Activated T-helper 1 cell treated with anti-CD3 and anti-CD28 coated beads, Interleukin-12 subunit alpha, Interleukin-12 subunit beta, Interleukin-2, Interleukin-4 antibody, amounts not matched to agents 30 ng/mL and 10 ng/mL and 1 ng/mL, durations not matched to agents 14 hours and 24 hours and 36 hours (primary cell): ENCODE measurements at places on chromosomes 2 and 18. TPM values are rescaled to one million over a fixed set of nuclear protein-coding genes. Genes with fewer than 3 reads are reported as not detected.

DNA sequence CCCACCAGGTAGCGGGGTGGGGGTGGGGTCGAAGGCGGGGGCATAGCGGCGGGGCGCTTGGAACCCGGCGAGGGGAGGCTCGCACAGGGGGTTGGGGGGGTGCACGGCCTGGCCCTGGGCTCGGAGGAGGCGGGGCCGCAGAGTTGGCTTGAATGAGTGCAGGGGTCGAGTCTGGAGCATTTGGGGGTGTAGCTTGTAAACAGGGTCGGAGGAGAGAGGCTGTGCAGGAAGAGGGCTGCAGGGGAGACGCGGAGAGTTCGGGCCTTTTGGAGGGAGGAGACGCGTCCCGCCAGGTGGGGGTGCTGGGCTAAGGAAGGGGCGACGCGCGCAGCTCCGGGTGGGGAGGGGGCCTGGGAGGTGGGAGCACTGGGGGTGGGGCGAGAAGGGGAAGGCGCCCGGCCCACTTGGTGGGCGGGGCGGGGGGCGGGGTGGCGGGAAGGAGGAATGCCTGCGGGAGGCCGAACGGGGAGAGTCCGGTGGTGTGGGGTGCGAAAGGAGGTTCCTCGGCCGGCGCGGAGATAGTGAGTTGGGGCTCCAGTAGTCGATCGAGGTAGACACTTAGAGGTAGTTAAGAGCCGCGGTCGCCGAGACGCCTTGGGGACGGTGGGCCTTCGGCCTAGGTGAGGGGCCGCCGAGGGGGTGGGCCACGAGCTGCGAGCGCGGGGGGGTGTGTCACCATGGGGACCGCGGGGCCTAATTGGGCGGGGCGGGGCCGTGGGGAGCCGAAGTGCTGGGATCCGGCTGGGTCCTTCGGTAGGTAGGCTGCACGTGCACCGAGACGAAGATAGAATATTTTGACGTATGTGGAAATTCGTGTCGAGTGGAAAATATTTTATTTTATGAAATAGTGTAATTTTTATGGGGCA lies 774 bp downstream of the MSH6 start:
- H3K4me1 ChIP-seq: peaks cover 21% of the 10 kb centered on the region
- peak overlapping the region; percentile 91 for H3K4me3 ChIP-seq
- H3K27ac ChIP-seq: peak overlapping the region; percentile 83
- no peaks in the 10 kb centered on the region for H3K27me3 ChIP-seq
- DNase-seq: peak; percentile 42

DNA sequence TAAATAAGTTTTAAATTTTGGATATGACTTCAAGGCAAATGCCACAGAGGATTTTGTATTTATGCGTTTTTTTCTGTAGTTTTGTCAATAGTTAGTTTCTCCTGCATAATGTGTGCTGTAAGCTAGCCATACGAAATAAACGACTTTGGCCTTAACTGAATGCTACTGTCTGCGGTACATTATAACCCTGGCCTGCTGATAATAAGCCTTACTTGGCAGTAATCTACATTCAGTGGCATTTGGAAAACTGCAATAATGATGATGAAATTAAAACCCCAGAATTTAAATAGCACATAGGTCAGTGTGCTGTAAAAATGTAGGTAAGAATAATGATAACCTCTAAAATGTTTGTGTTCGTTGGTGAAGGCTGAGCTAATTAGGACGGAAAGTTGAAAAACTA lies 88.8 kb downstream of the LRP1B start:
- H3K27me3 ChIP-seq: no peaks in the 10 kb centered on the region
- no peak overlapping the region for H3K27ac ChIP-seq
- H3K4me1 ChIP-seq: no peaks in the 10 kb centered on the region
- H3K36me3 ChIP-seq: no peaks in the 10 kb centered on the region

GRCh38 chr18:59041819-59042815 lies 97.6 kb upstream of the SEC11C start:
- DNase-seq: no peak
- H3K36me3 ChIP-seq: no peaks in the 10 kb centered on the region
- peaks cover 4% of the 10 kb centered on the region for H3K4me1 ChIP-seq

DNA sequence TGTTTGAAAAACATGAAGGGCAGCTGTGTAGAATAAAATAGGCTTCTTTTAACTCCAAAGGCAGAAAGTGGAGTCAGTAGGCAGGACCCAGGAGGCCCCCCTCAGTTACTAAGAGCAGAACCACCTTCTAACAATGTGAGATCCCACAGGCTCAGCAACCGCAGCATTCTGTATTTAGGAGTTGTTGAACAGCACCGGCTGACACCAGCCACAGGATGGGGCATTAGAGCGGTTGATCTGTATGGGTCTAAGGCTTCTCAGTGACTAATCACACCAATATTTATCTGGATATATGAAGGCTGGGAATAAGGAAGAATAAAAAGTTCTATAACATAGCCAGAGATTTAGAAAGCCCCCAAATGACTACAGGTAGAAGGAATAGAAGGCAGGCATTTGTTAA lies 51.7 kb downstream of the MYO5B start:
- H3K27ac ChIP-seq: no peak overlapping the region
- no peaks in the 10 kb centered on the region for H3K4me1 ChIP-seq
- no peak for DNase-seq
- no peak overlapping the region for H3K4me3 ChIP-seq
- no peaks in the 10 kb centered on the region for H3K36me3 ChIP-seq

GRCh38 chr2:229783108-229783721 lies 68.9 kb upstream of the DNER start:
- DNase-seq: no peak
- no peaks in the 10 kb centered on the region for H3K27me3 ChIP-seq
- H3K36me3 ChIP-seq: peaks cover 41% of the 10 kb centered on the region
- H3K4me1 ChIP-seq: peaks cover 43% of the 10 kb centered on the region
- no peak overlapping the region for H3K4me3 ChIP-seq
- no peak overlapping the region for H3K27ac ChIP-seq

The SNORC gene
- 0.98 and 1.8 TPM in 2 replicates for total RNA-seq

The G6PC2 gene
- not detected in 2 replicates for total RNA-seq
